ENCODE measurements at places on chromosomes 5 and 9. TPM values are rescaled to one million over a fixed set of nuclear protein-coding genes. Genes with fewer than 3 reads are reported as not detected.

DNA sequence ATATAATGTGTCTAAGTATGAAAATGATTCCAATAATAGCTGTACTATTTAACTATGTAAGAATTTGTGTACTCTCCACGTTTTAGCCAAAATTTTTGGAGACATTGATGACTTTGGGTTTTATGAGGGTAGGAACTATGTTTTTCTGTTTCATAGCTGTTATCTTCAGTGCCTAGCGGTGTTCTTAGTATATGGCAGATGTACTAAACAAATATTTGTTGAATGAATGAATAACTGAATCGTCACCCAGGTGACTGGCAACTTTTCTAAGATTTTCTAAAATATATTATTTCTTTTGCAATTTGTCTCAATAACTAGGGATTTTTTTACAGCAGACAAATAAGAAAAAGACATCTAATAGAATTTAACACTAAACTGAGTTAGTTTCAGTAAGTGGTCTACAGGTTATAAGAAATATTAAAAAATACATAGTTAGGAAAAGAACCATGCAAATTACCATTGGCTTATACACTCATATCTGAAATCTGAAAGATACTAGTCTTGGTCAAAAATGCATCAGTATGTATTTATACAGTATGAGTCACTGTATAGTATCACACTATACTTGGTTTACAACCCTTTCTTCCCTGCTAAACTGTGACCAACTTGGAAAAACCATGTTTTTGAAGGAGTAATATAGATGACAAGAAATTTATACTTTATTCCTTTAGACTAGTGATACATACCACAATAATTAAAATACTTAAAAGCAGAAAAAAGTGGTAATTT, 10.5 kb upstream of the ERCC6L2 start:
- no peak for DNase-seq

GRCh38 chr9:127204771-127205470, 59.7 kb upstream of the GARNL3 start:
- DNase-seq, result no peak

- DNase-seq, result no peak
These were observed 137.7 kb downstream of the SNX18 start for GRCh38 chr5:54655266-54655665.

DAPK1 gene
- 217 TPM for polyA plus RNA-seq

GRCh38 chr5:80874162-80874561, 86.0 kb upstream of the RASGRF2 start:
- DNase-seq, result no peak

DNA sequence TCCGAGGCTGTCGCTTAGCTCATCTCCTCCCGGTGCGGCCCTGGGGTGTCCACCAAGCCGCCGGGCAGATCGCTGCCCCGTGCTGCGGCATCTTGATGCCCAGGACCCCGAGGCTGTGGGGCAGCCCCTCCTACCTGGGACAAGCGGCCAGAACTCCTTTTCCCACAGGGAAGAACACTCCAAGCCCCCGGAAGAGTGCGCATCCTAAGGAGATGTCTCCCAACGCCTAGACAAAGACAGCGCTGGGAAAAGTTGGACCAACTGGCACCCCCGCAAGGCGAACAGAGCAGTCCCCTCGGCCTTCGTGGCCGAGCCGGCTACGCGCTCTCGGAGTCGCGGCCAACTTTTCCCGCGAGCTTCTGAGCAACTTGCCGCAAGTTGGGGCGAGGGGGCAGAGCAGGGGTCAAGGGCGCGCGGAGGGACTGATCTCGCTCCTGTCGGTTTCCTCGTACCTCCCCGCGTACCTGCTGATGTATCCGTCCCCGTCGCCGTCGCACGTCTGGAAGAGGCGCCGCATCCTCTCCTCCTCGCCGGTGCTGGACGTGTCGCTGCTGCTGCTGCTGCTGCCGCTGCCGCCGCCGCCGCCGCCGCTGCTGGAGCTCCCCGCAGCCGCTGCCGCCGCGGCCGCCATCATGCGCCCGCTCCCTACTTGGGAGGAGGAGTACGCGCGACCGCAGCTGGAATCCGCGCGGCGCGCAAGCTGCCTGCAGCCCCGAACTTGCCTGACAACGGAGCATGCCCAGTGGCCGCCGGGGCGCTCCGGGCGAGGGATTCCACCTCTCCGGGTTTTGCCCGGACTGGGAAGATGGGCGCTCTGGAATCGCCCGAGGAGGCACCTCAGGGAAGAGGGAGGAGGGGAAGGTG, at the start of gene MCC:
Gene MCC, minus strand, starts transcription at position 673 of the 864 bp plus-strand sequence.
- peak; percentile 77 for DNase-seq

Measured in right lung (tissue), 10 donors.